Liver (tissue), 10 donors: ENCODE measurements at places on chromosomes 2 and 18. TPM values are rescaled to one million over a fixed set of nuclear protein-coding genes. Genes with fewer than 3 reads are reported as not detected.

DNA sequence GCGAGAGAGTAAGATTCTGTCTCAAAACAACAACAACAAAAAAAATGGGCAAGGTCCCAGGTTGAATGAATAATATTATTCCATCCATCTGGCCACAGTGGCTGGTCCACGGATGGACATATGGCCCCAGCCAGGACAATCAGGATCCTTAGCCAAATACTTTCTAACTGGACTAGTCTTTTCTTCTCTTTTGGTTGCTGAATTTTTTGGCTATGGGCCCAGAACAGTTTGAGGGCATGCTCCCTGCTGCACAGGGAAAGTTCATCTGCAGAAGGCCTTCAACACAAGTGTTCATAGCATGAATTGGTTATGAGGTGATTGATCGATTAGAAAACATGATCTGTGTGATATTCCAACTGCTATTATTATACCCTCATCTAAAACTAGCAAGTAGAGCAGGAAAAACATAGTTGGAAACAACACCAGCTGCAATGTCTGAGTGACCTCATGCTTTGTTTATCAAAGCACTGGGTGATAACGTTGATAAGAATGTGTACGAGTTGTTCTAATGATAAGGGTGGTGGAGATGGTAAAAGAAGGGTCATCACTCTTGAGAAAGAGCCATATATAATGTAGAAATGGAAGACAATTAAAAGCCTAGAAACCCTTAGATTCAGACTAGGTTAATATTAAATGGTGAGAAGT is 47.8 kb upstream of the RNF103 start:
- no peak for DNase-seq

DNA sequence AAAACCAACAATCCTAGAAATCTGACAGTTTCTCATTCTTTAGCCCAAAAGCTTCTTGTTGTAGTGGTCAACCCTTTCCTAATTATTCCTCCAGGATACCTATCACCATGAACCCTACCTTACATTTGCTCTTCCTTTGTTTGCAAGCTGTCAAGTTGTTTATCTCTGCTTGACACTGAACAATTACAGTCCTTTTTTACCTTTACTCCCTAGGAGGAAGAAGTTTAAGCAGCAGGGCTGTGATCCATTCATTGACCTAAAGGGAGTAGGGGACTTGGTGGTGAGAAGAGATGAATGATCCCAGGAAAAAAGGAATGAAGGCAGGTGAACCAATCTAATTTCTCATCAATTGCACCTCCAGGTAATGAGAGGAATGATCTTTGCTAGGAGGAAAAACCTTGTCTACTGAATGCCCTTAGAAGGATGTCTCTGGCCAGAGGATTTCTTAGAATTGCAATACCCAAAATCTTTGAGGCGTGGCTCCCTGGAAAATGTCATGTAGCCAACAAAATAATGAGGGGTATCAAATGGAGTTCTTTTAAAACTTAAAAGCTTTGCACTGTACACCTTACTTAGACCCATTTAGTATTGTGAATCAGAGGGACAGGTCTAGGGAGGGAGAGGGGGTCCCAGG is 47.7 kb downstream of the MREG start:
- DNase-seq, result no peak

The EIPR1 gene
- polyA plus RNA-seq, result 10.9 TPM

DNA sequence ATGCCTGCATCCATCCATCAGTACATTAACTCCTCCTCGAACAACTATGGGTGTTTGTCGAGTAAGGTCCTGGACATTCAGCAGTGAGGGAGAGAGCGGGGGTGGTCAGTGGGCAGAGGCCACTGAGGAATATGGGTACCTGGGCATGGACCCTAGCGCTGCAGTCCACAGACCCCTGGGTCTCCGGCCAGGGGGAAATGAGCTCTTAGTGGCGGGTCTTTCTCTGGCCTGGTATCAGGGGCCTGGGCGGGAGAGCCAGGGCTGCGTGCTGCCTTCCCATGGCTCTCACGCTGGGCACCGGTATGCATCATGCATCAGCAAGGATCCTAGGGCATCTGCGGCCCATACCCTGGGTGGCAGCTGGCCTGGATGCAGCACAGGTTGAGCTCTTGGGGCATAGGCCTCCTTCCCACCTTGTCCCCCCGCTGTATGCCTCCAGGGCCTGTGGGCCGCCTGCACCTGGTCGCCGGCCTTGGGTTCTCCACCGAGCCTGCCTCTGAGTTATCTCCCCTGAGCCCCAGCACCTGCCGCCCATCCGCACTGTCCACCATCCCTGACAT is 1.3 kb upstream of the MOCOS start:
- no peak for DNase-seq

DNA sequence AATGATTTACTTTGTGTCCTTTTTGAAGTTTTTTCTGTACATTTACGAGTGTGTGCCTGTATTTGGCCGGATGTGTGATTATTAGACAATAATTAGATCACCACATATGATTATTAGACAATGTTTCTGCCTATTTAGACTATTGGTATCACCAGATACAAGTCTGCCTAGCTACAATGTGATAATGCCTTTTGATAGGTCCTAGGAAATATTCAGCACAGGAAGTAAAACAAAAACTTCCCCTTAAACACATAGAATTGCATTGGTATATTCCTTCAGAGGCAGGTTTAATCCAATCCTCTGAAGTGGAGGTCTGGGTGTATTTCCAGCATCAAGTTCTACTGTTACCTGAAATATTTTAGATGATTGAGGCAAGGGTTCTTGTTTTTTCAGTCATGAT is 275.1 kb downstream of the TGIF1 start:
- no peak for DNase-seq

DNA sequence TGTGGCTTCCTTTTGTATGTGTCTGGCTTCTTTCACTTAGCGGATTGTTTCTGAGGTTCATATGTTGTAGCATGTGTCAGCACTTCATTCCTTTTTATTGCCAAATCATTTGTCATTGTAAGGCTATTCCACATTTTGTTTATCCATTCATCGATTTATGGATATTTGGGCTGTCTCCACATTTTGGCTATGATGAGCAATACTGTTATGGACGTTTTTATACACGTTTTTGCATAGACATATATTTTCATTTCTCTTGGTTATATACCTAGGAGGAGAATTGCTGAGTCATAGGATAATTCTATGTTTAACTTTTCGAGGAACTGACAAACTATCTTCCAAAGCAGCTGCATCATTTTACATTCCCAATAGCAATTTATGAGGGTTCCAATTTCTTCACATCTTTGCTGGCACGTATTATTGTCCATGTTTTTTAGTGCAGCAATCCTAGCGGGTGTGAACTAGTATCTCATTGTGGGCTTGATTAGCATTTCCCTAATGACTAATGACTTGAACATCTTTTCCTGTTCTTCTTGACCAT is 48.1 kb upstream of the TBC1D8 start:
- DNase-seq, result no peak

DNA sequence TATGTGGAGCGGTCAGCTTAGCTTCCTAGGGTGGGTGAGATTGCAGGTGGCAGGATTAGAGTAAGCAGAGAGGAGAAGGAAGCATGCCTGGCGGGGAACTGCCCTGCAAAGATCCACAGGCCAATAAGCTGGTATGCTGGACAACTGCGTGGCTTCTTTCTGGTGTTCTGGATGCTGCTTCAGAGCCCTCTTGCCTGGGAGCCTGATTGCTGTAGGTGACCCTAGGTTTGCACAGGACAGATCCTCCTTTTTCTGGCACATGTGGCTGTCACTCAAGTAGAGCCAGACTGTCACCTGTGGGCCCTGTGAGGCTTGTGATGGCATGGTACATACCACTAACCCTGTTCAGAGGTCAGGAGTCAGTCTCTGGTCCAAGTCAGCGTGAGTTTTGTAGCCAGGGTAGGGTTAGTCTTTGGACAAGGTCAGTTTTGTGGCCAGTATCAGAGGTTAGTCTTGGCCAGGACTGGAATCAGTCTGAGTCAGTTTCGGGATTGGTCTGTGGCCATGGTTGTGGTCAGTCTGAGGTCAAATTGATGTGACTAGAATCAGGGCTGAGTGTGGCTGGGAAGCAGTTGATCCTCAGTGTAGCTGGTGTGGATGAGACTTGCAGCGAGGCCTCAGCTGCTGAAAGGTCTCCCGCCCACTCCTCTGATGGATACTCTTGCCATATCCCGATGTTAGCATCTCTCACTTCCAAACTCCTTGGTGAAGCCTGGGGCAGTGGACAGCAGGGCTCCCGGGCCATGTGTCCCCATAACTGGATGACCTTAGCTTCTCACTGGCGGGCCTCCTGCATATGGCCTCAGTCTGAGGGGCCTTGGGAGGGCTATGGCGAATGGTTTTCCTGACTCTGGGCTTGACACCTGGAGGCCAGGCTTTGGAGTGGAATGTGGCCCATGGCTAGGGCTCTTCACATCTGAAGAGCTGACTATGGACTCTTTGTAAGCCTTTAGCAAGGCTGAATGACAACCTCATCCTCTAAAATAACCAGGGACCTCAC is 260.5 kb downstream of the DYSF start:
- no peak for DNase-seq

DNA sequence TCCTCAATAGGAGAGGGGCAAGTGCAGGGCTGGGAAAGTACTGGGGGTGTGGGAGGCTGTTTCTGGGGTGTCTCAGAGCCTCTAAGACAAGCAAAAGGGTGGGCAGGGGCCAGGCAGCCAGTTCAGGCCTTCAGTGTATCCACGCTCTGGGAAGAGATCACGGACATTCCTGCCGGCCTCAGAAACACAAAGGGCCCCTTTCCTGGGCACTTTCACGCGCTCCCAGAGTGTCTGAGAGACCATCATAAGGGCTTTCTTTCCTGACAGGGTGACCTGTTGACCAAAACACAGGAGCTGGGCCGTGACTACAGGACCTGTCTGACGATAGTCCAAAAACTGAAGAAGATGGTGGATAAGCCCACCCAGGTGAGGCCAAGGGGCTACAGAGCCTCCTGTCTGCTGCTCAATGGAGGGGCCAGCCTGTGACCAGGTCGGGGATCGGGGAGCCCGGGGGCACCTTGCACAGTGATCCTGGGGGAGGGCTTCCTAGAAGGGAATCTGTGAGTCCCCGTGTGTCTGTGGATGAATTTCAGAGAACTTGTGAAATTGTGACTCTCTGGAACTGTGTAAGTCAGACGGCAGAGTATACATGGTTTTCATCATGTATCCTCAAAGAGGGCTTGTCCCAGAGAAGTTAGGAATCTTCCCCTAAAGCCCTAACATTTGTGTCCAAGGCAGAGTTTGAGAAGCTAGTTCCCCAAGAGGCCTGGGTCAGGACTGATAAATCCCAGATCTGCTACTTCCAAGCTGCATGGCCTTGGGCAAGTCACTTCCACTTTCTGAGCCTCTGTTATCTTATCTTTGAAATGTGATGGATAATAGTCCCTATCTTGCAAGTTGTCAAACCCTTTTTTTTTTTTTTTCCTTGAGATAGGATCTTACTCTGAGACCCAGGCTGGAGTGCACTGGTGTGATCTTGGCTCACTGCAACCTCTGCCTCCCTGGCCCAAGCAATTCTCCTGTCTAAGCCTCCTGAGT is 1.8 kb downstream of the GNLY start:
- no peak for DNase-seq

DNA sequence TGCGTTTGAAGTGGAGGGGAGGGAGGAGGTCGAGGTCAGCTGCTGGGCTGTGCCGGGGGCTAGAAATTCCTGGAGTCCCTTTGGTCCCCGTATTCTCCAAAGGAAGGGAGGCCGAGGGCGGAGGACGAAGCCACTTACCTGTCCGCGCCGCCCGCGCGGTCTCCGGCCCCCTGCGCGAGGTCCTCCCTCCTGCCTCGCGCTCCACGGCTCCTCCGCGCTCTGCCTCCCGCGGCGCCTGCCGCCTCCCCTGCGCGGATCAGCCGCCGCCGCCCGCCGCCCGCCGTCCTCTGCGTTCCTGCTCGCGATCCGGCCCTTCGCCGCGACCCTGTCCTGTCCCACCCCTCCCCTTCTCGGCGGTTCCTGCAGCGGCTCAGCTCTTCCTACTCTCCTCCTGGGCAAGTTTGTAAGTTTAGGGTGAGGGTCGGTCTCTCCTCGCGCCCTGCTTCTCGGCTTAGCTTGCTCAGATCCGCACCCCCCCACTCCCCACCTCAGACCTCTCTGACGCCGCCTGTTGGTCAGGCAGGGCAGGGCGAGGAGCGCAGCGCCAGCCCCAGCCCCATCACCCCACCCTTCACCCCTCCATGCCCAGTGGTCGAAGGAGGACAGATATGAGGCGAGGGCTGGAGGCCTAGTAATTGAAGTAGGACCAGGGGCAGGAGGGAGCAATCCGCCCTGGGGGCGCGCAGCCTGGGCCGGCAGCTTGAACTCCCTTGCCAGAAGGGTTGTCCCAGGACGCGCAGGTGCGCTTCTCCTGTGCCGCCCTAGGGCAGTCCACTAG is 9.7 kb upstream of the SKOR2 start:
- no peak for DNase-seq
